DMS53 (cell line): ENCODE measurements at places on chromosomes 7 and 10.
A peak's percentile ranks its signal among the peaks of the same experiment; 100 is the strongest.

DNA sequence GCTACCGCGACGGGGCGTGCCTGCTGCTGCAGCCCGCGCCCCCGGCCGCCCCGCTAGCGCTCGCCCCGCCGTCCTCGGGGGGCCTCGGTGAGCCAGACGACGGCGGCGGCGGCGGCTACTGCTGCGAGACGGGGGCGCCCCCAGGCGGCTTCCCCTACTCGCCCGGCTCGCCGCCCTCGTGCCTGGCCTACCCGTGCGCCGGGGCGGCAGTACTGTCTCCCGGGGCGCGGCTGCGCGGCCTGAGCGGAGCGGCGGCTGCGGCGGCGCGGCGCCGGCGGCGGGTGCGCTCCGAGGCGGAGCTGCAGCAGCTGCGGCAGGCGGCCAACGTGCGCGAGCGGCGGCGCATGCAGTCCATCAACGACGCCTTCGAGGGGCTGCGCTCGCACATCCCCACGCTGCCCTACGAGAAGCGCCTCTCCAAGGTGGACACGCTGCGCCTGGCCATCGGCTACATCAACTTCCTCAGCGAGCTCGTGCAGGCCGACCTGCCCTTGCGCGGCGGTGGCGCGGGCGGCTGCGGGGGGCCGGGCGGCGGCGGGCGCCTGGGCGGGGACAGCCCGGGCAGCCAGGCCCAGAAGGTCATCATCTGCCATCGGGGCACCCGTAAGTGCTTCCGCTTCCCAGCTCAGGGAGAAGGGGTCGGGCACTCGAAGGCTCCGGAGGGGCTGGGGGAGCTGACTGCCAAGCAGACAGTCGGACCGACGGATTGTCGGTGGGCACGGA lies 761 bp downstream of the PTF1A start:
- DNase-seq: peak; percentile 91

DNA sequence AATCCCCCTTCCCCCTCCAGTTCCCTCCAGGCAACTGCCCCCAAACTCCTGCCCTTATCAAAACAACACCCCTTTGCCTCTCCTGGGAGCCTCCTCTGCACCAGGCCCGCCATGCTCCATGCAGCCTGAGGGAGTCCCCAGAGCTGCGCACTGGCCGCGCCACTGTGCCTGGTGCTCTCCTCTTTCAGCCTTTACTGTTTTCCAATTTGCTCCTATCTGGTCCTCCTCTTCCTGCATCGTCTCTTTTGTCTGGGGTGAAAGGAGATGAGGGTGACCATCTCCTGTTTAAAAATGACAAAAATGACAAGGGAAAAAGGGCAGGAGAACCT lies 165.8 kb upstream of the ADCY1 start:
- DNase-seq: no peak

GRCh38 chr7:74025730-74026129 lies 2.2 kb upstream of the ELN start:
- DNase-seq: no peak

- DNase-seq: peak; percentile 95
Measured at GRCh38 chr10:72364239-72364777, 9.6 kb upstream of the DNAJB12 start.

DNA sequence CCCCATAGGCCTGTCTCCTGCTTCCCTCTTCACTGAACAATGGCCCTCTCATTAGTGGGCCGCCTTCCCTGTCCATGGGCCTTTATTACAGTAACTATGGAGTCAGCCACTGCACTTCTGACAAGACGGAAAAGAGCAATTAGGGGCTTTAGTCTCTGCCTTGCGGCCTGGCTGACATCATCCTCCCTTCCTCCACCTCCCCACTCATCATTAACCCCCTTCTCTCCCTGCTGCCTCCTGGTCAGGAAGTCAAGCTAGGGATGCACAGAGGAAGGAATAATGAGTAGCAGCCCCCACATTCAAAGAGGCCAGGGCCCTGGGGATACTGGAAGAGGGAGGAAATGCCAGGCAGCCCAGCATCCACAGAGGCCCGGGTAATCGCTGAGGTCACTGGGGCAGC lies 101.6 kb upstream of the PLXNA4 start:
- DNase-seq: no peak

GRCh38 chr10:4945766-4946717 lies 17.2 kb upstream of the AKR1C1 start:
- no peak for DNase-seq

GRCh38 chr7:26065652-26066051 lies 86.3 kb upstream of the NFE2L3 start:
- no peak for DNase-seq

DNA sequence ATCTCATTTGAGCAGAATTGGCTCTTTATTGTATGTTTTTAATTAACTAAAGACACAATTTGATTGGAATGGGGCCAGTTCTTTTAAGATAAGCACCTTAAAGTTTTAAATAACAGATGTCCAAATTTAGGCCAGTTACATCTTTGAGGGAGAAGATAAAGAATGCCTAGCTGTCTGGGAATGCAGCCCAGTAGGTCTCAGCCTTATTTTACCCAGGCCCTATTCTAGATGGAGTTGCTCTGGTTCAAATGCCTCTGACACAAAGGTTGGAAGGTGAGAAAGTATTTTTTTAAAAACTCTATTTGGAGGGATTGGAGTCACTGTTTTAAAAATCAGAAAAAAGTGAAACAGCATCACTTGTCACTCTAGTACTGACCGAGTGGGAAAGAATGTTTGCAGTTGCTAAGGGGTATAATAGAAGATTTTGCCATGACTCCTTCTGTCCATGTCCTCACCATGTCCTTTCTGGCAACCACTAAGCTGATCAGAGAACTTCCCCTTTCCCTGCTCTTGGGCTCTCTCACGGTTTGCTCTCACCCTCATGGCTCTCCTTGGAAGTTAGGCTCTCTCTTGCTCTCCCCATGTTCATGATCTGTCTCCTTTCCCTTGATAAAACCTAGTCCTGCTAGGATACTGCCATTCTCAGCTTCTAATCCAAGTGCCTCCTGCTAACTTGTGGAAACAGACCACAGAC lies 238.2 kb upstream of the AGK start:
- DNase-seq: no peak

DNA sequence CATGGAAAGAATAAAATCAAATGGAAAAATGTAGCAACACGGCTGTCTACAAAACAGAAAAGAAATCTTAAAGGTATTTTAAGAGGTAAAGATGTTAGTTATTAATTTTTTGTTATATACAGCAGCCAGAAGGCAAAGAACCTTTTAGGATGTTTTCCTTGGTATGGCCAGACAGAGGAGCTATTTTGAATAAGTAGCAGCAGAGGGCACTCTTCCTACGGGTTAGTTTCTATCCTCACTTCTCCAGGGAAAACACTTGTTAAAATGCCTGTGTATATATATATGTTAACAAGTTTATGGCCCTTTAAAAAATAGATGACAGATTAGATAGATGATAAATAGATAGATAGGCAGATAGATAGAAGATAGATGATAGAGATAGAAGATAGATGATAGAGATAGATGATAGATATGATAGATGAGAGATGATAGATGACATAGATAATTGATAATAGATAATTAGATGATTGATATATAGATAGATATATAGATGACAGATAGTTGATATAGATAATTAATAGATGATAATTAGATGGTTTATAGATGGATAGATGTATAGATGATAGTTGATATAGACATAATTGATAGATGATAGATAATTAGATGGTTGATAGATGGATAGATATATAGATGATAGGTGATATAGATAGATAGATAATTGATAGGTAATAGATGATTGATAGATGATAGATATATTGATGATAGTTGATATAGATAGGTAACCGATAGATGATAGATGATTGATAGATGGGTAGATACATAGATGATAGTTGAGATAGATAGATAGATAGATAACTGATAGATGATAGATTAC lies 57.8 kb upstream of the WIPF3 start:
- DNase-seq: peak; percentile 90

DNA sequence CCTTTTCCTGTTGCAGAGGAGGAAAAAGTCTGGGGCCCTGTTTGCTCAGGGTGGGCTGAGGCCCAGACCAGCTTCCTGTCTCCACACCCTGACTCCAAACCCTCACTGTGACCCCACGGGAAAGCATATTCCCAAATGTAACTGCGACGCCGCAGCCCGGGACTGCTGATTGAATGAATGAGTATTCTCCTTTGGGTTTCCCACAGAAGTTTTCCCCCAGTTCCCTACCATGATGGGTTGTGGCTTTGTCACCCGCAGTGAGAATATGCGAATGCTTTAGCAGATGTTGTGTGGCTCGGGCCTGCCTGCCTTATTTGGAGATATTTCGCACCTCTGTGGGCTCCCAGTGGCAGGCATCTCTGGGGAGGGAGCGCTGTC lies 50.6 kb downstream of the MGMT start:
- DNase-seq: no peak

DNA sequence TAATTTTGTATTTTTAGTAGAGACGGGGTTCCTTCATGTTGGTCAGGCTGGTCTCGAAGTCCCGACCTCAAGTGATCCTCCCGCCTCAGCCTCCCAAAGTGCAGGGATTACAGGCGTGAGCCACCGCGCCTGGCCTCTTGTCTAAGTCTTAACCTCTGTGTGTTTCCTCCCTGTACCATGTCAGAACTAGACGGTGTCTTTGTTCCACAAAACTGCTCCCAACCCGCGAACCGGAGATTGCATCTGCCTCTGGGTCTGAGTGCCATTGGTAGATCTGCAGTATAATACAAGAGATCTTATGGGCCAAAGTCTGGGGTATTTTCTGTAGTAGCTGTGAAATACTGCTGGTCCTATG lies 1.3 kb upstream of the EEF1AKMT2 start:
- DNase-seq: peak; percentile 16
